ENCODE measurements at places on chromosomes 12 and 14.

GRCh38 chr14:74425525-74426201 is 347 bp downstream of the SYNDIG1L start:
- DNase-seq: no peak

GRCh38 chr12:77687321-77687720 is 143.4 kb upstream of the NAV3 start:
- no peak for DNase-seq

DNA sequence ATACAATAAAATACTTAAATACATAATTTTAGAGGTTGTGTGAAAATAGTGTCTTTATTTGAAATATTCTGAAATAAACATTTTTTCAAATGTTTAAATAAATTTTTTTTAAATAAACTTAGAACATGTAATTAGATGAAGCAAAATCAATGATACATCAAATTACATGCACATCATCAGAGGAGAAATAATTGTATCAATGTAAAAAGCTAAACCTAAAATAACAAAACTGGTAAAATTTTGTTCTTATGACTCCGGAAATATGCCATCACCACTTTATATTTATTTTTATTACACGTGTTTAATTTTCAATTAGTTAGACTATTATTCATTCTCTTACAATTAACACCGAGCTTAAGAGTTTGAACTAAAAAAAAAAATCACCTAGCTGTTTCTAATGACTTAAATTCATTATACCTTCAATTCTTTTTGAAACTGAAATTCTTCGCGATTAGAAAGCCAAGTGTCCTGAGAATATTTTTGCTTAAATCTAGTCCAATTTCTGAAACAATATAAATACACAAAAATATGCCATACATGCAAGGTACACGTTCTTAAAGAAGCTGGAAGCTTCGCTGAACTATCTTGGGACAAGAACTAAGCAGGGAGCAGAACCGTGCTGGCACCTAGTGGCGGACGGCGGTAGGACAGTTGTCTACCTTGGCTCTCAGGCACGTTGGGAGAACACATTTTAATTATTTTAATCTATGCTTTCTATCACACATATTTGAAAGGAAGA is 230.5 kb downstream of the SLC25A21 start:
- DNase-seq: no peak

DNA sequence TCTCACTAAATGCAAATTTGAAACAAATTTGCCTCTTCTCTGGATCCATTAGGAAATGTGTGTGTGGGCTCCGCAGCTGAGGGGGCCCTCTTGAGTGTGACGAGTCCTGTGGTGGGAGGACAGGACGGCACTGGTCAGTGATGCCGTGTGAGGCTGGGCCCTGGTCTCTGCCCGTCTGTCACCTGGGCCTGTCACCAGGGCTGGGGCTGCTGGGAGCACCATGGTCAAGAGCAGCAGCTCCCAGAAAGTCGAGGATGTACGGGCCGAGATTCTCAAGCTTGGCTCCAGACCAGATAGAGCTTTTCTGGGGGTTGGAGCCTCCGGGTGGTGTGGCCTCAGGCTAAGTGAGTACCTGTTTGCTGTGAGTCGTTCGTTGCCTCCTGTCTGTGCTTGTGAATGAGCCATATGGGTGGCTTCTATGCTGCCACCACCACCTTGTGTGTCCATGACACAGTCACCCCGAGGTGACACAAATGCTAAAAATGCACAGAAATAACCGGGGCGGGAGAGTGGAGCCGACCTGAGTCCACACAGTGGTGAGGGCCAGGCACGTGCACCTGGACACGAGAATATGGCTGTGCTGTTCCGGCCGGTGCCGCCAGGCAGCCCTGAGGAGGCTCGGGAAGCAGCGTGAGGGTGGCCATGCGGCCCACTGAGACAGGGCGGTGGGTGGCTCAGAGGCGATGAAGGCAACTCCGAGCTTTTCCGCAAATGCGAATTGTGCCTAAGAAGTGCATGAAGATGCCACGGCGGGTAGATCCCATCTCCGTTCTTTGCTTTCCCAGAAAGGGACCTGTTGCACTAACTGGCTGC is 8.7 kb downstream of the PGAM5 start:
- no peak for DNase-seq

DNA sequence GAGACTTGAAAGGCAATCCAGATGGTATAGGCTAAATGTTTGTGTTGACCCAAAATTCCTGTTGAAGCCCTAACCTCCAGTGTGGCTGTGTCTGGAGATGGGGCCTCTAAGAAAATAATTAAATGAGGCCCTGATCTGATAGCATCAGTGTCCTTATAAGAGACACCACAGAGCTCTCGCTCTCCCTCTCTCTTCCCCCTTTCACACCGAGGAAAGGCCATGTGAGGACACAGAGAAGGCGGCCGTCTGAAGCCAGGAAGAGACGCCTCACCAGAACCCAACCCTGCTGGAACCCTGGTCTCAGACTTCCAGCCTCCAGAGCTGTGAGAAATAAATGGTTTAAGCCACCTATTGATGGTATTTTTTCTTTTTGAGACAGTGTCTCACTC is 87.5 kb downstream of the SCARB1 start:
- DNase-seq: no peak

DNA sequence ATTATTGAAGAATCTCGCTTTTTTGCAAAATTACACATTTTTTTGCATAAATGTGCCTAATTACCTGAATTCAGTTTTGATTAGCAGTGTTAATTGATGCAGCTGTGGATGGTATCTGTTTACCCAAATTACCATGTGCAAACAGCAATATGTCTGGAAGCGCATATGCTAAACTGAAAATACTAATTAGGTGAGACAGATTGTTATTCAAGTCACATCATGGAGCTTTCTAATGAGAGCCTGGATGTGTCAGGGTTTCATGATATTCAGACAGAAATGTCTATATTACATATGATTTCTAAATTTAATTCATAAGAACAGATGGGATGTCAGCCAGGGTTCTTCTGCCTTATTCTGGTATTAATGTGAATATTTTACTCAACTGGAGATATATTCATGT is 74.9 kb downstream of the RMST start:
- DNase-seq: no peak

DNA sequence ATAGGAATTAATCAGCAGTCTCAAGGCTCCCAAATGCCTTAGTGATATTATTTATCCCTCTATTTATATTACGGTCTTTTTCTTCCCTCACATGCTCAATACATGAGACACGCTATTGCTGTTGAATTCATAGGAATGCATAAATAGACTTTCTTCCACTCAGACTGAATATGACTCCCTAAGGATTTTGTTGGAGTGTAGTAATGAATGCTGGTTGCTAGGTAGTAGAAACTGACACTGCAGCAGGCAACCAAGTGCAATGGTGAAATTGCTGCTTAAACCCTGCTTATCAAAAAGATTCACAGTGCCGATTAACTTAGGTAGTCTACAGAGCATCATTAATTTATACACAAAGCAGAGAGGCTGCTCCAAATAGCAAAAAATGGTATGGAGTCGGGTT is 168.2 kb downstream of the KCNC2 start:
- no peak for DNase-seq

DNA sequence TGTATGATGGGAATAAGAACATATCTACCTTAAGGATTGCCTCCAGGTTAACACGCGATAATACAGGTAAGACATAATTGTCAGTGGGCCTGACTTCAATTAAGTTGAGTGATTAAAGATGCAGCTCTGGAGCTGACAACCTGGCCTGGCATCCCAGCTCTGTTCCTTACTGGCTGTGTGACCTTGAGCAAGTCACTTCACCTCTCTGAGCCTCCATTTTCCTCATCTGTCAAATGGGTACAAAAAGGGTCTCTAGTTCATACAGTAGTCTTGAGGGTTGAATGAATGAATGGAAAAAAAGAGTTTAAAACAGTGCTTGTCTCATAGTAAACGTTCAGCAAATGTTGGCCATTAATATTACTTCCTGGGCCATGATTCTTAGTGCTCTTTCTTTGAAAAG is 213.9 kb downstream of the PHETA1 start:
- DNase-seq: no peak

GRCh38 chr14:82837611-82838140 is 1304.0 kb upstream of the SEL1L start:
- no peak for DNase-seq

All from HS-27A (cell line).